Stimulated activated CD8-positive, alpha-beta memory T cell treated with anti-CD3 and anti-CD28 coated beads, Interleukin-4, amount 100 ng/mL, for 1 hour (primary cell): ENCODE measurements at places on chromosomes 6 and 20.
A peak's percentile ranks its signal among the peaks of the same experiment; 100 is the strongest.

GRCh38 chr6:106252687-106253086 lies 72.9 kb downstream of the ATG5 start:
- no peak for DNase-seq

DNA sequence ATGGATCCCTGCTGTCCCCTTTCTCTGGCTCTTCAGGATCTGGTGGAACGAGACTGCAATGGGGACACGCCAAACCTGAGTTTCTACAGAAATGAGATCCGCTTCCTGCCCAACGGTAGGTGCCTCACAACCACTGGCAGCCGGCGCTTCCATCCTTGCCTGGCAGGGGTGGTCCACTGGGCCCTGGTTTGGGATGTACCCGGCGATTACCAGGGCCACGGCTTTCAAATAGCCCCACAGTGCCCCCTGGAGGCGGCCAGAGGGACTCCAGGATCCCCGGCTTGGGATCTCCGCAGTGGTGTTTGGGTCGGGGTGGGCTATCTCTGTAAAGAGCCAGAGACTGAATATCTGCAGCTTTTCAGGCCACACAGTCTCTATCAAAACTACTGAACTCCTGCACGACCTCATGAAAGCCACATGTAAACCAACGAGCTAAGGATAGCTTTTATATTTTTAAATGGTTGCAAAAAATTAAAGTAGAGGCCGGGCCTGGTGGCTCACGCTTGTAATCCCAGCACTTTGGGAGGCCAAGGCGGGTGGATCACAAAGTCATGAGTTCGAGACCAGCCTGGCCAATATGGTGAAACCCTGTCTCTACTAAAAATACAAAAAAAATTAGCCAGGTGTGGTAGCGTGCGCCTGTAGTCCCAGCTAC lies 3.7 kb downstream of the OGFR start:
- peak; percentile 41 for DNase-seq

- no peak for DNase-seq
Measured at GRCh38 chr6:134176264-134176975, 124.0 kb upstream of the SLC2A12 start.

DNA sequence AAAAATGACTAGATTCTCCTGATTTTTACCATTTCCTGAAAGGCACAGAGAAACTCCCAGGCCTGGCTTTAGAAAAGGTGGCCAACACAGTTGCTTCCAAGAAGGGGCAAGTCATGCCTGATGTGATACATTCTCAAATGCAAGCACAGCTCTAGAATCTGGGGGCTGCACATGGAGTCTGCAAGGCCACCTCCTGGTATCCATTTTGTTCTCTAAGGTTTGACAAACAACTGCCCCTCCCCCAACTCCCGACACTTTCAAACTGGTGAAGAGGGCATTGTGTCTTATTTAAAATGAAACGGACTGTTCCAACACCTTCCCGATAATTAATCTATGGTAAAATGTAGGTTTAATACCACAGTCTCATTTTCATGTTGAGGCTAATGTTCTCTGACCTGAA lies 220.2 kb upstream of the CEP162 start:
- DNase-seq = no peak

DNA sequence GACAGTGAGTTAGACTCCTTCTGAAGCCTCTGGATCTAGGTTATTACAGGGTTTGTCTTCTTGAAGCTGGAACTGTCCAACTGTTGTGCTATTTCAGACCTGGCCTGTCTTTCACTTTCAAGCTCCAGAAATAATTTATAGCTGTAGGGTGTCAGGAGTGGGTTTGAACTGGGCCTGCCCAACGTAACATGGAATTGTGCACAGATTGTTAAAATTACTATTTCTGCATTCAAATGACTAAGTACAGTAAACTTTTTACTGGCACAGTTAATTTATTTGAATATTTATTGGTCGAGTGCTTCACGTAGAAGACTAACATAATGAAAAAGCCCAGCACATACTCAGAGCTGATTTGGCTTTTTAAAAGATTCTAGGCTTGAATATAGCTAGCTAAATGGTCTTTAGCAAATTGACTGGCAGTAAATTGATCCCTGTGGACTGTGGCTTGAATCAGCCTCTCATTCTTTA lies 74.3 kb downstream of the ARID1B start:
- DNase-seq = no peak

DNA sequence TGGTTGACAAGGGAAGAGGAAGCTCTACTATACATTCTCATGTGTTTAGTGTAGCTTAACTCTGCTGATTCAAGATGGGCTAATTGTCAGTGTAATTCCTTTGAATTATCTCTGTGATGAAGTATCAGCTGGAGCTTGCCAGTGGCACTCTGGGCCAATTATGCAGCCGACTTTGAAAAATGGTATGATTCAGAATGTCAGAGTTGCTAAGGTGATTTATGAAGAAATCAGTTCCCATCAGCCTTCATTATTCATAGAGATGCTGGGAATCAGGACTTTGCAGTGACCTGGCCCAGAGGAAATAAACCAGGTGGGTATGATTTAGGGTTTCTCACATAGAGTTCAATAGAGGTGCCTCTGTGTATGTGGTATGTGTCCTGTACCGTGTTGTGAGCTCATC lies 33.4 kb downstream of the KCNS1 start:
- DNase-seq = no peak

GRCh38 chr6:30974490-30975252 lies 8.8 kb upstream of the MUC21 start:
- no peak for DNase-seq

DNA sequence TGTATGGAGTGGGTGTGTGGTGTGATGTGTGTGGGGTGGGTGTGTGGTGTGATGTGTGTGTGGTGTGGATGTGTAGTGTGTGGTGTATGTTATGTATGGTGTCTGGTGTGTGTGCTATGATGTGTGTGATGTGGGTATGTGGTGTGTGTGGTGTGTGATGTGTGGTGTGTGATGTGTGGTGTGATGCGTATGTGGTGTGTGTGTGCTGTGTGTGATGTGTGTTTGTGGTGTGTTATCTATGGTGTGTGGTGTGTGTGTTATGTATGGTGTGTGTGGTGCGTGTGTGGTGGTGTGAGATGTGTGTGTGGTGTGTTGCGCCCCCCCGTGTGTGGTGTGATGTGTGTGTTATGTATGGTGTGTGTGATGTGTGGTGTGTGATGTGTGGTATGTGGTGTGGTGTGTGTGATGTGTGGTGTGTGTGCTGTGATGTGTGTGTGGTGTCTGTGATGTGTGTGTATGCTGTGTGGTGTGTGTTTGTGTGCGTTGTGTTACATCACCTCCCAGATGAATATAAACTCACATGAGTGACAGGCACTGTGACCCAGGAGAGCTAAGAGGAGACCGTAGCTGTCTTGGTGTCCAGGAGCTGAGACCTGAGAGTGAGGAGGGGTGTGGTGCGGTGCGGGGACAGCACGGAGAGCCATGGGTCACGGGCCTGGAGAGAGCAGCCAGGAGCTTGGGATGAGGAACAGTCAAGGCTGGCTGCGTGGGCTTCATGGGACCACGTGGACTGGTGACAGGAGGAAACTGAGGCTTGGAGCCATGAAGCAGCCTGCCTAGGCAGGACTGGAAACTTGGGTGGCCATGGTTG lies 8.8 kb downstream of the DLGAP4 start:
- no peak for DNase-seq

DNA sequence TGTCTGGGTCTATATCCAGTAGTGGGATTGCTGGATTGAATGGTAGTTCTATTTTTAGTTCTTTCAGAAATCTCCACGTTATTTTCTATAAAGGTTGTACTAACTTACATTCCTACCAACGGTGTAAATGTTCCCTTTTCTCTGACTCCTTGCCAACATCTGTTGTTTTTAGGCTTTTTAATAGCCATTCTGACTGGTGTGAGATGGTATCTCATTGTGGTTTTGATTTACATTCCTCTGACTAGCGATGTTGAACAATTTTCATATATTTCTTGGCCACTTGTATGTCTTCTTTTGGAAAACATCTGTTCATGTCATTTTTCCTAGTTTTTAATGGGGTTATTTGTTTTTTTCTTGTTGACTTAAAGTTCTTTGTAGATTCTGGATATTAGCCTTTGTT lies 99.3 kb downstream of the BMP2 start:
- DNase-seq = no peak

- DNase-seq = no peak
Measured at GRCh38 chr6:47097092-47097945, 55.2 kb upstream of the ADGRF1 start.

DNA sequence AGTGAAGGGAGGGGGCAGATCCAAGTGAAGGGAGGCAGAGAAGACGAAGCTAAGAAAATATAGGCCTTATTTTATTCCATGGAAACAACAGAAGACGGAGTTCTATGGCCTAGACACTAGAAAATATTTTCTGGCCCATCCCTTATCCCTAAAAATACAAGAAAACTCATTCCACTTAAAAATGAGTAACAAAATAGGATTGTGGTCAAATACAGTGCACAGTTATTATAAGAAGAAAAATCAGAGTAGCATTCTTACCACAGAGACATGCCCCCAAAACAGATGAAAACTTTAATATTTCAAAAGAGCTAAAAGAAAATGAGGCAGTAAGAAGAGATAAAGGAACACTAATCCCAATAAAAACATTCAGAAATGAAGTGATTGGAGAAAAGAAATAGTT lies 202.9 kb downstream of the GMPR start:
- no peak for DNase-seq

GRCh38 chr6:155075930-155076695 lies 81.0 kb downstream of the TIAM2 start:
- DNase-seq = no peak

- no peak for DNase-seq
Measured at GRCh38 chr6:155219299-155219698, 44.5 kb upstream of the CLDN20 start.

DNA sequence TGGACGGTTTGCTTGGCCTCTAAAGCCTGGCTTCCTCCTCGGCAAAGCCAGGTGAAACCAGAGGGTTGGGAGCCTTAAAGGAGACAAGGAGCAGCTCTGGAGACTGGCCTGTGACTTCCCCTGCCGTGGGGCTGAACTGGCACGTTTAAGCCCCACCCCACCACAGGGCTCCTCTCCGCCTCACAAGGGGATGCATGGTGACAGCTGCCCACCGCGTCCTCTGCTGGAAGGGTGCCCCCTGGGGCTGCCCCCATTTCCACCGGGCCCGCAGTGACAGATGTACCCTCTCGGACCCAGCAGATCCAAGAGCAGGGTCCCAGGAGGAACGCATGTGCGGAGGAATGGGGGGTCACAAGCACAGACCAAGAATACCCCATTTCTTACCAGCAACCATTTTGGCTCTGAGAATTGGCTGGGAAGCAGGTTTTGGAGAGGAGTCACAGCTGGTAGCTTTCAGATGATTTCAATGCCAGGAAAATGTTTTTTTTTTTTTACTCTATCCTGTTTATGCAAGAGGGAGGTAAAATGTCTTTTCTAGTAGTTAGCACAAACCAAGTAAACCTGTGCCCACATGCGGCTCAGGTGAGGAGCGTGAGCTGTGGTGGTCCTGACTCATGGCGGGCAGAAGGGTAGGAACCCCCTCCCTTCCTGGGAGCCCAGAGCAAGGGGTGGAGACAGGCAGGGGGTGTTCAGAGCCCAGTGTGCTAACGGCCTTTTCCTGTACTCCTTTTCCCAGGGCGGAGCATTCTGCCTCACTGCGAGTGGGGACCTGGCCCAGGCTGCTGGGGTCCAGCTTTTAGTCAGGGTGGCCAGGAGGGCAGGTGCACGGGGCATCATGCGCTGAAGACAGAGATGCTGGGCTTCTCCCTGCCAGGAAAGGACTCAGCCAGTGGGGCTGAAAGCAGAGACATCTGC lies 33.0 kb downstream of the FRMD1 start:
- DNase-seq = no peak

DNA sequence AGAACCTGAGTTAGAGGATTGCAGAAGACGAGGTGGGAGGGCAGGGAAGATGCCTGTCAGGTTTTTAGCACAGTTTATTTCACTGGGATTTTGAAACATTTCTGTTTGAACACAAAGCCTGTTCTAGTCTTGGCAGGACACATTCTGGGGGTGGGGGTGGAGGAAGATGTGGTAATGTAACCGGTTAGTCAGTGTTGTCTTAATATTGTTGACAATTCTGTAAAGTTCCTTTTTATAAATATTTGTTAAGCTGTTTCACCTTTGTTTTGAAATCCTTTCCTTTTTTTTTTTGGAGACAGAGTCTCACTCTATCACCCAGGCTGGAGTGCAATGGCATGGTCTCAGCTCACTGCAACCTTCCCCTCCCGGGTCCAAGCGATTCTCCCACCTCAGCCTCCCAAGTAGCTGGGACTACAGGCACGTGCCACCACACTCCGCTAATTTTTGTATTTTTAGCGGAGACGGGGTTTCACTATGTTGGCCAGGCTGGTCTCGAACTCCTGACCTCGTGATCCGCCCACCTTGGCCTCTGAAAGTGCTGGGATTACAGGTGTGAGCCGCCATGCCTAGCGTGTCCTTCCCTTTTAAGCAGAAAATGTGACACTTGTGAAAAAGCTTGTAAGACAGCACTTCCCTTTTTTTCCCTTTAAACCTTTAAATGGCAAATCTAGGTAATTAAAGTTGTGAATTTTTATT lies 20.2 kb downstream of the SLC9A8 start:
- no peak for DNase-seq

DNA sequence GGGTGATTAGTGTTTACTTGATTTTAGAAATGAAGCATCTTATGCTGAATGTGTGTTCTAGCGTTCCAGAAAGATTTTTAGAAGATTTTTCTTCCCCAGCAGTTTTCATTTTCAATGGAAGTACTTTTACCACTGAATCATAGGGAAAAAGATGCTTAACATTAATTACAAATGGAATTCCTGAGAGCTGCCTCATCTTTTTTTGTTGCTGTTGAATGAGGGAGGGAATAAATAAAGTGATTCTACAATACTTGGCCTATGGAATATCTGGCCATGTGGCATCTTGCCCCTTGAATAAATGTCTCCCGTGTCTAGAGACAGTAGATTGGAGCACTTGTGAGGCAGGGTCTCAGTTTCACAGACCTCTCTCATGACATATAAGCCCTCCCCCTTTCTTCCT lies 44.1 kb upstream of the SLC22A1 start:
- DNase-seq = no peak

DNA sequence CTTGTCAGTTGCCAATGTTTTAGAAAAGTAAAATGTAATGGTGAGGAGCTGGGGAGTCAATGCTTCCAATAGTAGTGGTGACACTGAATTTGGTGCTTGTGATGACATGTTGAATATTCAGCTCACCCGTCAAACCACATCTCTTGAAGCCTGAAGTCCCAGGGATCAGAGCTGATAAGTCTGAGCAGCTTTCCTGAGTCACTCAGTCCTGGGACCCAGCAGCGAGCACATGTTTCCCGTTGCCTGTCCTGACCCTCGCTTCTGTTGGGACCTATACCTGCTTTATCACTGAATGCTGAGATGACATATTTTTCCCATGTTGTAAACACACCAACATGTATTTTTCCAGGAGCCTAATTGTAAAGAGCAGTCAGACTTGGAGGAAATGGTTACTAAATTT lies 693.6 kb downstream of the QKI start:
- no peak for DNase-seq

GRCh38 chr6:1475174-1475573 lies 85.8 kb downstream of the FOXF2 start:
- DNase-seq = no peak

- no peak for DNase-seq
Measured at GRCh38 chr6:159981403-159982245, 12.7 kb downstream of the IGF2R start.

GRCh38 chr6:38730140-38730862 lies 15.2 kb downstream of the DNAH8 start:
- no peak for DNase-seq
